ENCODE measurements at places on chromosomes 6 and 20.

DNA sequence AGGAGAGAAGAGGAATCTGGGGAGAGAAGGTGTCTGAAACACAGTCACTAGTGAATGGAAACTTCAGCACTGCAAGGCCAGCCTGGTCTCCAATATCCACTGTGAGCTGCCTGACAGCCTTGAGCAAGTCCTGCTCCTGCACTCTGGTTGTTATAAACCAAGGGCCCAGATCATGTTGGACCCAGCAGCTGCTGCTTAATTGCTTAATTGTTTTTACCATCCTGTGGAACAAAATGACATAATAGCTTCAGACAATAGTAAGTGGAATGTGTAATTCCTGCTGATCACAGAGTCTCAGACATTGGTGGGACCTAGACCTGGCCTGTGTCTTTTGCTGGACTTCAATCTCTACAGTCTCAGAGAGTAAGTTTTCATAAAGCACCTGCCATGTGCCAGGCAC is 833.7 kb downstream of the TFAP2A start:
- no peak for DNase-seq

- DNase-seq = peak; percentile 32
These were observed 21.4 kb downstream of the CDYL start for GRCh38 chr6:4797587-4797986.

DNA sequence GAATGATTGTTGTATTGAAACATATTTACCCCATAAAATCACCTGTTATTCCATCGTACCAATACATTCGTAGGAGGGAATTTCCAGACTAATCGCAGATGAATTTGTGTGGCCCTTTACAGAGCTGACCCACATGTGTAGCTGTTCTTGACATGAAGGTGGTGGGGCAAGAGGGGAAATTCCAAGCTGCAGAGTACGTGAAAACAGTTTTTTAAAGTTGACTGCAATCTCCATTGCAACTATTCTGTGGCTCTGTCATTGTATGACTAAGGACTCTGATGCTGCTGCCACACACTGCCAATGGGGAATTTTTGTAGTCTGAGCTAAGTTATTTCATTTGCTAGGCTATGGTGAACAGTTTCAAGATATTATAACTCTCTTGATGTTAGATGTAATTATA is 46.4 kb upstream of the ADTRP start:
- DNase-seq = peak; percentile 38

DNA sequence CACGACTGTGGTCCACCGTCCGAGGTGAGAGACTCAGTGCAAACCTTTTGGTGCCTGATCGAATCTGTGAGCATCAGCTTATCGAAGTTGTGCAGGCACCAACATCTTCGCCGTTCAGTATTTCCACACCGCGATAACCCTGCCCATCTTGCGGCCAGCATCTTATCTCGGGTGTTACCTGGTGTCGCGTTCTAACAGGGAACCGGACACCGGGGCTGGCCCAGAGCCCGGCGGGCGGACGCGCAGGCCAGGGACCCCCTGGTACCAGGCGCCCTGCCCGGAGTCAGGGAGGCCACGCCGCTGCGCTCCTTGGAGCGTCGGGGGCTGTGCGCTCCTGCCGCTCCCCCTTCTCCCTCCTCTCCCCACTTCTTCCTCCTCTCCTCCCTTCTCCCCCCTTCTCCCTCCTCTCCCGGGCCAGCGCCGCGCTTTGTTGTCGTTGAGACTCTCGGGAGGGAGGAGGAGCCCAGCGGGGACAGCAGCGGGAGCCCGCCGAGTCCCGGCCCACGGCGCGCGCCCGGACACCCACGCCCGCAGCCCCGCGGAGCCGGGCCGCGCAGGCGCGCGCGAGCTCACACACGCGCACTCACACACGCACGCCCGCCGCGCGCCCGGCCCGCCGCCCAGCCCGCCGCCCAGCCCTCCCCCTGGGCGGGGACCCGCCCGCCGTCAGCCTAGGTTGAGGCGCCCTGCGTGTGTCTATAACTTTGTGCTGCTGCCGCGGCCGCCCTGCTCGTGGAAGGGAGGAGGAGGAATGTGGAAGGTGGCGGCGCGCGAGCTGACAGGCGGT is 1.4 kb upstream of the FOXO3 start:
- DNase-seq = peak; percentile 90

DNA sequence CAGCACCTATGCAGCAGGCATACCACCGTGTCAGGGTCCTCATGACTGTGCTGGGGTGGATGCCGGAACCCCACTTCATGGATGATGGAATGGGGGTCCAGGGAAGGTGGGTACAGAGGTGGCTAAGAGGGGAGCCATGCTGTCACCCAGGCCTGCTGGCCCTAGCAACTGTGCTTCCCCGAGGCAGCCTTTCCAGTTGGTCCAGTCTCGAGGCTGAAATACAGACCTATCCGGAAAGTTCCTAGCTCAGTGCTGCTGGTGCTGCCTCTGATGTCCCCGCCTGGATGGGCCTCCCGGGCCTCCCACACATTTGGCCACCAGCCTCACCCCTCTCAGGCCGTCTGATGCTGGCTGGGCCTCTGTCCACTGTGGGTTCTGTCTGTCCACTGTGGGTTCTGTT is 17.4 kb downstream of the SIRPA start:
- no peak for DNase-seq

DNA sequence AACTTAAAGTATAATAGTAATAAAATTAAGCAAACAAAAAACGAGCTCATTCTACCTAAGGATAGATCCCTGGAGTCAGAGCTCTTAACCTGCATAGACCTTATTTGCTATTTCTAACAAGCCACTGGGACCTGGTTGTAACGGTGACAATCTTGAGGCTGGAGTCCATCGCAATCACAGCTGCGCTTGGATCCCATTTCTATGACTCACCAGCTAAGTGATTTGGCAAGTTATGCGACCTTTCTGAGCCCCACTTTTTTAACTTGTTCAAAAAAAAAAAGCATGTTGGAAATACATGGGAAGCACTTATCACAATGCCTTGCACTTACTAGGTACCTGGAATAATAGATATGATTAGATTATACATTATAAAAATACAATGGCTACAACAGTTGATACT is 389.5 kb upstream of the CDH4 start:
- peak; percentile 8 for DNase-seq

GRCh38 chr6:130971504-130971903 is 91.5 kb downstream of the EPB41L2 start:
- peak; percentile 18 for DNase-seq

- DNase-seq = no peak
These were observed 165.1 kb downstream of the GJA1 start for GRCh38 chr6:121600389-121601168.

DNA sequence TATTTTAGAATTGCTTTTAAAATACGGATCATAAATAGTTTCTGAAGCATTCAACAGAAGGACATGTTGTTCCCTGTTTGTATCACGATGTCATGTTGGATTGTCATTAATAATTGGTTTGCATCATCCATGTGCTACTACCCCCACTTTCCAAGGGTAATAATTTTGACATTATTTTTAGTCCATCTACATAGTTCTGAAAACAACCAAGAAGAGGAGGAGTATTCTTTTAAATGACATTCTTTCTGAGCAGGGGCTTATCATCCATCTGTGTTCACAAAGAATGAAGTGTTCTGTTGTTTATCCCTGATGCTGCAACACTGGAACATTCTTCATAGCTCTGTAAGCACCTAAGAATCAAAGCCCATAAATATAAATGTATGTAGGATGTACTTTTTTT is 151.0 kb upstream of the CITED2 start:
- DNase-seq = peak; percentile 48

DNA sequence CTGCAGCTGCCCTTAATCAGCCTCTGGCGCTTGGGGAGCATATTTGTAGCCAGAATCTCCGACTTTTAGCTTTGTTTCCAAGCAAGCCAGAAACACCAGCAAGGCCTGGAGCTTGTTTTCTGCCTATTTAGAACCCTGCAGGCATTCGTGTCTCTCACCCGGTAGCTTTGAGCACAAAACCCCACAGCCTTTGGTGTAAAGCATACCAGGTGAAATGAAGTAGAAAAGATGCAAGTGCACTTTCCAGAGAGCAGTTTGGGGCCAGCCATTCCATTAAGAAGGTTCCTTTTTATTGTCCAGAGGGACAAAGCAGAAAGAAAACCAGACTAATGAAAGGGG is 736 bp downstream of the FAM217B start:
- no peak for DNase-seq

GRCh38 chr6:31356216-31356945 is 598 bp downstream of the HLA-B start:
- no peak for DNase-seq

GRCh38 chr6:140758169-140758877 is 1374.4 kb upstream of the GJE1 start:
- no peak for DNase-seq

DNA sequence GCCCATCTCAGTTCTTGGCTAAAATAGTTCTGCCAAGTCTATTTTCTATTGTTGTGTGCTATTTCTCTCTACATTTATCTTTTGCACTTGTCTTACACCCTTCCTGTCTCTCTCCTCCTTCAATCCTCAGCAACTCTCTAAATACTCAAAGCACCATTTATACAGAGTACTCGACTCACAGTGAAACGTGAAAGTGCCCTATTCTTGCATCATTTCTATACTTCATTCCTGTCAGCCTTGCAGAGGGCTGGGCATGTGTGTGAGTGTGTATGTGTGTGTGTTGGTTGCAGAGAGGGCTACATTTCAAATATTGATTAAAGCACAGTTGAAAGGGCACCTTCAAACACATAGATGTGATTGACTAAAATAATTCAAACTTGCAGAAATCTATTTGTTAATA is 373.2 kb upstream of the MANEA start:
- DNase-seq = no peak

DNA sequence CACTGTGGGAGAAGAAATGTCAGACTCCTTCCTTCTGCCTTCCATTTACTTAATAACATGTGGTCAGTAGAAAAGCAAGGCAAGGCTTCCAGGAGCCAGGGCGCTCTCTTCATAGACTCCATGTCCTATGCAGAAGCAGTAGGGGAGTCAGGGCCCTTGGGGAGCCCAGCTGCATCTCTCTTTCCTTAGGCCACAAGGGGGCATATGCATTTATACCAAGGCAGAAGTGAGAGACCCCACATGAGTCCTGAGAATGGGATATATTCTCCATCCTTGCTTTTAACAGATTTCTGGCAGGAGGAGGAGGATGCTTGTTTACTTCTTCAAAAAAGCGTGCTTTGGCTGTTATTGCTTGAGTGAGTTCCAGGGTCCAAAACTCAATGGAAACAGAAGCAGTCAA is 198.5 kb downstream of the HIVEP2 start:
- peak; percentile 30 for DNase-seq

DNA sequence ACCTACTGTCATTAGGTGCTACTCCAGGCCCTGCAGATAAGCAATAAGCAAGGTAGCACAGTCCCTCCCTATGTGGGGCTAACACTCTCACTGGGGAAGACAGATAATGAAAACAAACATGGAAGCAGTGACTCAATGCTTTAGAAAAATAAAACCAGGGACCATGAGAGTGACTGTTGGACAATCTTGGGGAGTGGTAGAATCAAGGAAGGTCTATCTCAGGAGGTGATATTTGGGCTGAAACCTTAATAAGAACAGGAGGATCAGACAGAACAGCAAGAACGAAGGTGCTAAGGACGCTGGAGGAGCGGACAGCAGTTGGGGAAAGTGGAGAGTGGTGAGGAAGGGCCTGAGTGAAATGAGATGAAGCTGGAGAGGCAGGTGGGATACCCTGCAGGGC is 58.2 kb downstream of the BANF2 start:
- no peak for DNase-seq

- no peak for DNase-seq
These were observed 1175.3 kb upstream of the GJE1 start for GRCh38 chr6:140957386-140957785.

DNA sequence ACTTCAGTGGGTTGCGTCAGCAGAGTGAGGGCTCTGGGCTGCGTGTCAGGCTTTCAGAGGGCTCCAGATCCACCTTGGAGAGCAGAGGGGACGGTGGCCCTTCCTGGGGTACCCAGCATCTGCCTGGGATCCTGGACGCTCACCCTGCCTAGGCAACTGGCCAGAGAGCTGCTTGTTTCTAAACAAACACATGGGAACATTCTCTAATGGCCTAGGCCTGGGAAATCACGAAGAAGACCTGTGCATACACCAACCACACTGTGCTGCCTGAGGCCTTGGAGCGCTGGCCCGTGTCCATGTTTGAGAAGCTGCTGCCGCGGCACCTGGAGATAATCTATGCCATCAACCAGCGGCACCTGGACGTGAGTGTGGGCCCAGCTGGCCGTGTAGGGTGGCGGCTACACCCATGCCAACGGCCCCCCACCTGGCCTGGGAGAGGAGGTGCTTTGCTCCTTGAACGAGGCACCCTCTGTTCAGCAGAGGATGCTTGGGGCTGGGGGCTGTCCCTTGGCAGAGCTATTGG is 32.2 kb downstream of the PYGB start:
- DNase-seq = no peak

DNA sequence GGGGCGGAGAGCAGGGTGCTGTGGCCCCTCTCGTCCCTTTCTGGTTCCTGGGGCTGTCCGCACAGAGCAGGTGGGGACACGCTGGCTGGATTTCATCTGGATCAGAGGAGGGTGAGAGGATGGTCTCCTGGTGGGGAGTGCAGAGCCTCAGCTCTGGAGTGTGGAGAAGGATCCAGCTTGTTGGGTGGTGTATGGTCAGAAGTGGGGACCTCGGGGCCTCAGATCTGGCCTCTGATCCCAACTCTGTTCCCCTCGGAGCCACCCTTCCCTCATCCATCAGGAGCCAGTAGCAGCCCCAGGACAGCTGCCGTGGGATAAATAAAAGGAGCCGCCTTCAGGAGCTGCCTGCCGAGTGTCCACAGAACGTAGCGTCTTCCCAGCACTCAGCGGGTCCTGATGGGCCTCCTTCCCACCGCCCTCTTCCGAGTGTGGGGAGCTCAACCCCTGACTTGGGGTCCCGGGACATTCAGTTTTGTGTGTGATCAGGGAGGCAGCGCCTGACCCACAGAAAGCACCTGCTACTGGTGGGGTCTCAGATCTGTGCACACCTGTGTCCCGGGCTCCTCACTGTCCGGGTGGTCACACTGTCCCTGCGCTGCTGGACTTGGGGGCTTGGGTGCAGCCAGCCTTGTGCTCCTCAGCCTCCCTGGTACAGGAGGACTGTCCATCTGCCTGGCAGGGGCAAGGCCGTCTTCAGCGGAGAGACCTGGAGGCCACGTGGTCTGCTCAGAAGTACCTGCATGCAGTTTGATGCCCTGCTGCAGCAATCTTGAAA is 25.4 kb upstream of the BHLHE23 start:
- no peak for DNase-seq

- peak; percentile 74 for DNase-seq
These were observed 144.2 kb downstream of the MYO6 start for GRCh38 chr6:75893058-75893775.
